ENCODE measurements at places on chromosomes 2 and 18.

- no peak for DNase-seq
Measured at GRCh38 chr18:78992041-78993011, 12.7 kb downstream of the SALL3 start.

DNA sequence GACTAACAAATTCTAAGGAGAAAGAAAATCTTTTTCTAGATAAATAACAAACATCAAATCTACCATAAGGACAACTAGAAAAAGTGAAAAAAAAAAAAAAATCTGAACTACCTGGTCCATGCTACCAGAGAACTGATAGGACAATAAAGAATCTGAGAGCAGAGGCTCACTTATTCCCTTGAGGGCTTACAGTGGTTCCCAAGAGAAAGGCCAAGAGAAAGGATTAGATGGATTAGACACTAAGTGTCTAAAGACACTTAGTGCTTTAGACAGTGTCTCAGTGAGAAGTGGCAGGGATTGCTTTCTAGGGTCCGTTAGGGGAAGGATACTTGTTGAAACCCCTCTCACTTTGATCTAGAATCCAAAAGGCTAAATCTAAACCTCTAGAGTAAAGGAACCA, 78.2 kb downstream of the COA5 start:
- no peak for DNase-seq

GRCh38 chr18:63236921-63237846, 82.4 kb downstream of the BCL2 start:
- DNase-seq: no peak

DNA sequence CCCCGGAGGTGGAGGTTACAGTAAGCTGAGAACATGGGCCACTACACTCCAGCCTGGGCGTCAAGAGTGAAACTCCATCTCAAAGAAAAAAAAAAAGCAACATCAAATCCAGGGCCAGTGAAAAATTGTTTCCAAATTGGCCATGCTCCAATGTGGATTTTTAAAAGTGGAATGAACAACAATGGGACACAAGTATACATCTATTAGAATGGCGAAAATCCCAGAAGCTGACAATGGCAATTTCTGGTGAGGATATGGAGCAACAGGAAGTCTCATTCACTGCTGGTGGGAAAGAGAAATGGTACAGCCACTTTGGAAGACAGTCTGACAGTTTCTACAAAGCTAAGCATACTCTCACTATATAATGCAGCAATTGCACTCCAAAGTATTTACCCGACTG, 161.4 kb downstream of the UXS1 start:
- DNase-seq: no peak

GRCh38 chr2:81549646-81550045, 1245.1 kb upstream of the LRRTM1 start:
- DNase-seq: no peak

DNA sequence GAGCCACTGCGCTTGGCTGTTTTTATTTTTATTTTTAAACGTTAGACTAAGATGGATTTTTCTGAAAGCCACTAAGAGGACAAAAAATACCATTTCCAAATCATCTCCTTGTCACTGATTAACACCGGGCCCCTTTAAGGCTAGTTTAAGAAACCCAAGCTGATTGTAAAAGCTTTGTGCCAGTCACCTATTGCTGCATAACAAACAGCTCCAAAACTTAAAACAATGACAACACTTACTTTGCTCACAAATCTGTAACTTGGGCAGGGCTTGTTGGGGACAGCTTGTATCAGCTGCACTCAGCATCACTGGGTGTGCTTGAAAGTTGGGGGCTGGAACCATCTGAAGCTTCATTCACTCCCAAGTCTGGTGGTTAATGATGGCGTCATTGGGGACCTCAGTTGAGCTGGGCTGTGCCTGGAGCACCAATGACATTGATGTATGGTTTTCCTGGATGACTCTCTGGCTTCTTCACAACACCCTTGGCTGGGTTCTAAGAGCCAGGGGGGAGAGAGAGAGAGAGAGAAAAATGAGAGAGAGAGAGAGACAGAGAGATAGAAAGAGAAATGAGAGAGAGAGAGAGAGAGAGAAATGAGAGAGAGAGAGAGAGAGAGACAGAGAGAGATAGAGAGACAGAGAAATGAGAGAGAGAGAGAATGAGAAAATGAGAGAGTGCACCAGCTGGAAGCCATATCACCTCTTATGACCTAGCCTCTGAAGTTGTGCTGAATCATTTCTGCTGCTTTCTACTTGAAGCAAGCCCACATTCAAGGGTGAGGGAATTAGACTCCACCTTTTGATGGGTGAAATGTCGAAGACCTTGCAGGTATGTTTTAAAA, 26.0 kb upstream of the ATG16L1 start:
- DNase-seq: no peak

DNA sequence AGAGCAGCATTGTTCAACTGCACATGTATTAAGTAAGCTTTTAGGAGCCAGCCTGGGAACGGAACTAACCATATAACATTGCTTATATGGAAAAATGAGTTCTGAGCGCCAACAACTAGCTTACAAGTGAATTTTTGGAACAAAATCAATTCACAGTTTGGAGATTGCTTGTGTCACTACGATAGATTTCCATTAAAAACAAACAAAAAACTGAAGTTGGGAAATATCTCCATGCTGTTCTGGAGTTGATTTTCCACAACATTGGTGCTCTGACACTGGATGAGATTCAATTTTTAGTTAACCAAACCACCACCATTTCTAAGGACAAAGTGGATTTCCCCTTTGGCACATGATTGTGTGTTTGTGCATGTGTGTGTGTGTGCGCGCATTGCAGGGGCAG, 56.9 kb upstream of the ZNF397 start:
- no peak for DNase-seq

DNA sequence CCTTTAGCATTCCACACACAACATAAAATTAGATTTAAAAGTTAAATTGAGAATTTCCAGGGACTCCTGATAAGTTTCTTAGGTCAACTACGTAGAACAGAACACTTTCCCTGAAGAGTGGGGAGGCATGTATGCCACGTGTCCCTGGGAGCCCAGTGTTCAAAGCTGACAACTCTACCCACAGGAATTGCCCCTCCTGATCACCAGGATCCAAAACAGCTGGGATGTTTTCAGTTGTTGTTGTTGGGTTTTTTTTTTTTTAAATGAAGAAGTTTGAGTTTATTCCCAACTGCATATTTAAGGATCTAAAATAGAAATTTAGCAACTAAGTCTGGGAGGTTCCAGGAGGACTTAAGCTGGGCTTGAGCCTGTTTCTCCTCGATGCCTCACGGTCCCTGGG, 100.5 kb downstream of the TPGS2 start:
- no peak for DNase-seq

GRCh38 chr2:43221124-43221762, 5.2 kb downstream of the ZFP36L2 start:
- DNase-seq: no peak

DNA sequence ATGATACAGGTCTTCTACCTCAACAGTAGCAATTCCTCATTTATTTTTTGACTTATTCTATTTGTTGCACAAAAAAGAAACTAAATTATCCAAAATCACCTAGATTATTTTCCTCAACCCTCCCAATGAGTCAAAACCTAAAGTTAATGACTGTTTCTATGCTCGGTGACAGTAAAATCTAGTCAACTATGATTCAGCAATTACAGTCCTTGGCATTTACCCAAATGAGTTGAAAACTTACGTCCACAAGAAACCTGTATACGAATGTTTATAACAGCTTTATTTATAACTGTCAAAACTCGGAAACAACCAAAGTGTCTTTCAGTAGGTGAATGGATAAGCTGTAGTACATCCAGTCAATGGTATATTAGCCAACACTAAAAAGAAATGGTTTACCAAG, 439.3 kb downstream of the CBLN2 start:
- DNase-seq: no peak

Data from activated CD8-positive, alpha-beta memory T cell treated with anti-CD3 and anti-CD28 coated beads for 48 hours (primary cell).